ENCODE measurements at places on chromosomes 2 and 18.

DNA sequence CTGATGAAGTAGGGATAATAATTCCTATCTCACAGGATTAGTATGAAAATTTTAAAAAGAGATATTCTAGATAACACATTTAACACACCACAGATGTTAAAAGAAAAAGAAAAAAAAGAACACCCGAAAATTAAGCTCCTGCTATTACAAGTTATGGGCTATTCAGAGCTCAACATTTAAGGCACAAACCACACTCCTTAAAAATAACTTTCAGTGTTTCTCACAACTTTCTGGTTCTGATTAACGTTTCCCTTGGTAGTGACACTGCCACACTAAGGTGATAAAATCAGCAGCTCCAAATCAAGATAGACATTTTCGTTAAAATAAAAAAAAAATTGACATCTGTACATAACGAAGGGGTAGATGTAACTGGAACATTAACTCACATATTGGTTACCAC lies 26.9 kb downstream of the ACVR1C start:
- no peak overlapping the region for H3K27ac ChIP-seq
- no peak overlapping the region for H3K4me3 ChIP-seq
- no peaks in the 10 kb centered on the region for H3K36me3 ChIP-seq
- H3K27me3 ChIP-seq = no peaks in the 10 kb centered on the region

- no peaks in the 10 kb centered on the region for H3K27me3 ChIP-seq
- H3K27ac ChIP-seq = no peak overlapping the region
- no peaks in the 10 kb centered on the region for H3K4me1 ChIP-seq
- H3K4me3 ChIP-seq = no peak overlapping the region
Observed at GRCh38 chr18:5726011-5726410, 169.3 kb downstream of the TMEM200C start.

- H3K27me3 ChIP-seq = no peaks in the 10 kb centered on the region
- H3K36me3 ChIP-seq = no peaks in the 10 kb centered on the region
- H3K4me1 ChIP-seq = peaks cover 34% of the 10 kb centered on the region
- peak overlapping the region; percentile 97 for H3K27ac ChIP-seq
Observed at GRCh38 chr18:9101730-9102507, 580 bp upstream of the NDUFV2 start.

- peaks cover 85% of the 10 kb centered on the region for H3K36me3 ChIP-seq
- H3K27me3 ChIP-seq = no peaks in the 10 kb centered on the region
- DNase-seq = no peak
Observed at GRCh38 chr2:27645197-27645596, 16.3 kb downstream of the GPN1 start.

DNA sequence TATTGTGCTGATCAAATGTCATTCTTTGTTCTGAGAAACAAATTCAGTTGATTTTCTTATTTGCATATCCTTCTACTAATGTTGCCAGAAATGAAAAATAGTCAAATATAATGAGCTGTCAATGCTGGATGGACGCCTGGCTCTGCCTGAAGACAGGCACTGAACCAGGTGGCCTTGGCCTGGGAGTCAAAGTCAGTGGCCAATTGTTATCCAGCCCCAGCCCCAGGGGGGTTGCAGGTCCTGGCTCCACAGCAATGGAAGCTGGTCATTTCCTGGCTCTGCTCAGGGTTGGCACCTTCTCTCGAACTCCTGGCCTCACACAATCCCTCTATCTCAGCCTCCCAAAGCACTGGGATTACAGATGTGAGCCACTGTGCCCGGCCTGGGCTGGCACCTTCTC lies 176.8 kb upstream of the GLI2 start:
- no peaks in the 10 kb centered on the region for H3K27me3 ChIP-seq
- no peak overlapping the region for H3K27ac ChIP-seq
- H3K4me1 ChIP-seq = no peaks in the 10 kb centered on the region
- H3K4me3 ChIP-seq = no peak overlapping the region

- H3K27me3 ChIP-seq = no peaks in the 10 kb centered on the region
- no peak overlapping the region for H3K4me3 ChIP-seq
- no peaks in the 10 kb centered on the region for H3K36me3 ChIP-seq
- H3K27ac ChIP-seq = no peak overlapping the region
Observed at GRCh38 chr2:105582952-105583660, 161.6 kb upstream of the NCK2 start.

- no peaks in the 10 kb centered on the region for H3K4me1 ChIP-seq
- no peaks in the 10 kb centered on the region for H3K36me3 ChIP-seq
- H3K27me3 ChIP-seq = no peaks in the 10 kb centered on the region
- no peak overlapping the region for H3K4me3 ChIP-seq
- H3K27ac ChIP-seq = no peak overlapping the region
Observed at GRCh38 chr2:102100371-102101096, 42.0 kb upstream of the IL1R1 start.

- H3K27me3 ChIP-seq = no peaks in the 10 kb centered on the region
- H3K36me3 ChIP-seq = no peaks in the 10 kb centered on the region
- no peak overlapping the region for H3K27ac ChIP-seq
- H3K4me3 ChIP-seq = no peak overlapping the region
Observed at GRCh38 chr2:65537651-65538385, 105.4 kb upstream of the SPRED2 start.
